ENCODE measurements at places on chromosomes 1 and 21. TPM values are rescaled to one million over a fixed set of nuclear protein-coding genes. Genes with fewer than 3 reads are reported as not detected.

Gene SYTL1
- total RNA-seq = 10.7 TPM

DNA sequence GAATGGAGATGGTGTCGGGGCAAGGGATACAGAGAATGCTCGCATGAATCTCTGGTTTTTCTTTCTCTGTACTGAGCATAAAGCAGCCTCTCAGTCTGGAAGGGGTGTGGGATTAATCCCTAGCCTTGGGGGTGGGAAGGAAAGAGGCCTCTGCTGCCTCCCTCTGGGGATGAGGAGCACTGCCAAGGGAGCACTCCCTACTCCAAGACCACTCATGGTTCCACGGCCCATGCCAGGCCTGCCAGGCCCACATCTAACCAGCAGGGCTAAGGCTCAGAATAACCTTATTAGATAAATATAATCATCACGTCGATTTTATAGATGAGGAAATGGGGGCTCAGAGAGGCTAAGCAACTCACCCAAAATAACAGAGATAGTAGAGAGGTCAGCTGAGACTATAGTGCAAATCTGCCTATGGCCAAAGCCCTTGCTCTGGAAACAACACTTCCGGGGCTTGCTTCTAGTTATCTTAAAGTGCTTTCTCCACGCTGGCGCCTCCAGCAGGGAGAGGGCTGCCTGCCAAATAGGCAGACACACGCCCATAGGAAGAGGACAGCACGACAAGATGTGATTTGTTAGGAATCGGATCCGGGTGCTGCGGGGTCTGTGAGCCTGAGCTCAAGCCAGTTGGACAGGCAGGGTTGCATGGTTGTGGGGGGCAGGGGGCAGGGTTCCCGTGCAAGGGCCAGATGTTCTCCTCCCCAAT is 522 bp downstream of the TEX35 start:
- no peaks in the 10 kb centered on the region for H3K36me3 ChIP-seq
- no peak for DNase-seq
- H3K27me3 ChIP-seq = no peaks in the 10 kb centered on the region
- no peaks in the 10 kb centered on the region for H3K4me1 ChIP-seq
- no peak overlapping the region for H3K4me3 ChIP-seq
- no peak overlapping the region for H3K27ac ChIP-seq

Gene IL24
- total RNA-seq = not detected

Gene CACNA1S
- total RNA-seq = not detected

DNA sequence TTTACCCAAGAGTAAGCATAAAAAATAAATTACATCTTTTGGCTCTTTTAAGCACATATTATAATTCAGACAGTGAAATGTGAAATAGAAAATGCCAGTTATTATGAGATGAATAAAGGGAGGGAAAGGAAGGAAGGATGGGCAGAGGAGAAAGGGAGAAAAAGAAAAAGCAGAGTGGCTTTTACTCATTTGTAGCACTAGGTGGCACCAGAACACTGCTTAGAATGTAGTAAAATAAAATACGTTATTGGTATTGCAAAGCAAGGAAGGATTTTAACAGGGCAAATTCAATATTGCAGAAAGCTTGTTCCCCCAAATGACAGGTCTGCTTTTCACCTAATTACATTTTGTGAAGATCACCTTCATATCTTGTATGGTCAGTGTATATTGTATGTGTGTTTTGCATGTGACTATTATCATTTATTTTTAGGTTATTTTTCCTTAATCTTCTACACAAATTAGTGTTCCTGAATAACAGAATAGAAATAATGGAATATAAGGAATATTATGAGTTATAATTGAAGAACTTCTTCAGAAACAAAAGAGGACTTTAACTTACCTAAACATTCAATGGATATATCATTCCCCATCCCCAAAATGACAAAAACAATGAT is 9.1 kb upstream of the PCNX2 start:
- no peak overlapping the region for H3K4me3 ChIP-seq
- H3K27ac ChIP-seq = no peak overlapping the region
- no peaks in the 10 kb centered on the region for H3K36me3 ChIP-seq
- no peak for DNase-seq
- H3K27me3 ChIP-seq = no peaks in the 10 kb centered on the region

Gene EVA1C
- total RNA-seq = not detected

Gene TLR5
- total RNA-seq = 1.2 TPM
